ENCODE measurements at places on chromosomes 12 and 14.

- DNase-seq, result no peak
Measured at GRCh38 chr12:49689237-49689636, 18.0 kb downstream of the FMNL3 start.

DNA sequence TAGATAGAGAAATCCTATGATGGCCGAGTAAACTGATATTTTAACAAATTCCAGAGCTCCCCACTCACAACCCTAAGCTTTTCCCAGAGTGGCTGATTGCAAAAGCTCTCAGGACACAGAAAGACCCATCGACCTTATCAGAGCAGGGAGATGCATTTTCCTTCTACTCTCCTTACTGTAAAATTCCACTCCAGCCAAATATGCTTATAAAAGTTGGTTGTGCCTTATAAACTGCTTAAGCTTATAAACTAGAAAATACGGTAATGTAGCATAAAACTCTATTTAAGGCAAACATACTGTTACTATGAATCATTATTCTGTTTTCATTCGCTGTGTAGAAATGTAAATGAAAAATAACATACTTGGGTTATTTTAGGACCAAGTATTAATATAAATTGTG is 41.6 kb upstream of the TRHDE start:
- DNase-seq, result no peak

- no peak for DNase-seq
Measured at GRCh38 chr14:24513009-24513408, 4.9 kb upstream of the CMA1 start.

GRCh38 chr12:76337583-76337982 is 10.6 kb downstream of the BBS10 start:
- no peak for DNase-seq

GRCh38 chr12:13093848-13094220 is 9.6 kb downstream of the GSG1 start:
- no peak for DNase-seq

DNA sequence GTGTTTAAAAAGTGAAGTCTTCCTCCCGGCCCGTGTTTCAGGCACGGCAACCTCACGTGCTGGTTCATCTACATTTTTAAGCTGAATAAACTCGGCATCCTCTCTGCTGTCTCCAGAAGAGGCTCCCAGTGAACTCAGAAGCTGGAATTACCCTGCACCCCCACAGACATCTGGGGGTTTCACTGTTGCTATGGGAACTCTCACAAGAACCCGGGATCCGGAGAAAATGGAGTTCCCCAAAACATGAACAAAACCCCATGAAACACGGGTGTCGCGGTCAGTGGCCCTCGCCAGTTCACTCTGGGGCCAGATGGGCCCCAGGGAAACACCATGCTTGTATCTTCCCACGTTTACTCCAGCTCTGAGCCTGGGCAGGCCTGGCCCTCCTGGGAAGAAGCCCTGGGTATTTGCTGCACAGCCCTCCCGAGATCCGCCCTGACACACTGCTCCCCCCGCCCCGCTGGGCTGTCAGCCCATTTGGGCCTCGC is 143.7 kb downstream of the PIWIL1 start:
- no peak for DNase-seq

- DNase-seq, result no peak
Measured at GRCh38 chr12:54521293-54522060, 23.9 kb downstream of the NCKAP1L start.

GRCh38 chr14:90676912-90677311 is 139.3 kb downstream of the TTC7B start:
- no peak for DNase-seq

DNA sequence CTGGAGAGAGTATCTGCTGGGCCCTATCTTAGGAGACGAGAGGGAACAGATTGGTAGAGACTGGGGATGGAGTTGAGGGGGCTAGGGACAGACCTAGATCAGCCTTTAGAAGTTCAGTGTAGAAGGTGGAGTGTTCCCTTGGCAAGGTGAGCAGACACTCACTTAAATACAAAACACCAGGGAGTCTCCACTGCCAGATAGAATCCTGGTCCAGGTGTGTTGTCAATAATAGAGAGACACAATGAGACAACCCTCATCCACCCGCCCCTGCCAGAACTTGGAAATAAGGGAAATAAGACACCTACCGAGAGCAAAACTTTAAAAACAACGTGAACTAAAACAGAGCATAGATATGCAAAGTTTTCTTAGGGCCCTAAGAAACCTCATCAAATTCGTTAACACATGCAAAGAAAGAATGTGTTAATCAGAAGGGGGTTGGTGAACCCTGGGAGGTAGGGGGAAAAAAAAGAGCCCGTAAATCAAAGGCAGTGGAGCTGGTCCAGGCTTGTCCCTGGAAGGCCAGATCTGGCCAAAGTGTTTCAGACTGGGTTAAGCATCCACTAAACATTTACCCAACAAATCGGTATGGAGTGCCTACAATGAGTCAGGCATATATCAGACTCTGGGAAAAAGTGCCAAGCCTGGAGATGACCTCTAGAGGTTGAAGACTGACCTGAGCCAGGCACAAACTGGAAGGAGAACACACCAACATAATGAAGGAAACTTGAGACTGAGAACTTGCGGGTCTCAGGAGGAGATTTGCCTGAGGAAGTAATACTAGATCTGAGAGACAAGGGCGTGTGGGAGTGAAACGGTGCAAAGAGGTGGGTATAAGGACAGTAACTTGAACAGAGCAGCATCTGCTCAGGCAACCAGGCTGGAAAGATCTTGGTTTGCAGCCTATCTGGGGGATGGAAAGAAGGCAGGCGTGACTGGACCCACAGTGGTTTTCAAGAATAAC is 37.0 kb upstream of the OTX2 start:
- DNase-seq, result no peak

- no peak for DNase-seq
Measured at GRCh38 chr12:127282786-127283565, 984.0 kb upstream of the TMEM132C start.

GRCh38 chr14:47439953-47440352 is 235.5 kb downstream of the MDGA2 start:
- no peak for DNase-seq

- DNase-seq, result no peak
Measured at GRCh38 chr12:104833756-104834155, 124.3 kb downstream of the SLC41A2 start.

DNA sequence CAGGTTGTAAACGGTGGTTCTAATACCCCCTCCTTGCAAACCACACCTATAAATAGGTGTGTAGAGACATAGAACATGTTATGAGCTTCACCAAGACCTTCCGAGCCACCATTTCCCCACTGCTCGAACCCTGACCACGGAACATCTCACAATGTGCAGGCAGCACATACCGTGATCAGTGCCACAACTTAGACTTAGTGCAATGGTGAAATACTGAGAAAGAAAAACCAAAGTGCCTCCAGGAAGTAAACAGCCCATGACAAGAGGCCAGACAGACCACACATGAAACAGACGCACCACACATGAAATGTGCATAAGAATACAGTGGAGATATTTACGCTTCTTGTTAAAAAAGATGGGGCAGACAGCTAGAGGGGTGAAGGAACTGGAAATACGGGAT is 166.9 kb upstream of the CCND2 start:
- DNase-seq, result no peak

DNA sequence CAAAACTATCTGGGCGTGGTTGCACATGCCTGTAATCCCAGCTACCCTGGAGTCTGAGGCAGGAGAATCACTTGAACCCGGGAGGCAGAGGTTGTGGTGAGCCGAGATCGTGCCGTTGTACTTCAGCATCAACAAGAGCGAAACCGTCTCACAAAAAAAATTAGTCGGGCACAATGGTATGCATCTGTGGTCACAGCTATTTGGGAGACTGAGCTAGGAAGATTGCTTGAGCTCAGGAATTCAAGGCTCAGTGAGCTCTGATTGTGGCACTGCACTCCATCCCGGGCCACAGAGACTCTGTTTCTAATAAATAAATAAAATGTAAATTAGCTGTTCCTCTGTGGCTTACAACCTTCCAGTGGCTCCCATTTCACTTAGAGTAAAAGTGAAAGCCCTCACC is 28.0 kb downstream of the RCOR1 start:
- DNase-seq, result no peak

GRCh38 chr12:49901026-49901425 is 2.7 kb downstream of the FAIM2 start:
- no peak for DNase-seq

DNA sequence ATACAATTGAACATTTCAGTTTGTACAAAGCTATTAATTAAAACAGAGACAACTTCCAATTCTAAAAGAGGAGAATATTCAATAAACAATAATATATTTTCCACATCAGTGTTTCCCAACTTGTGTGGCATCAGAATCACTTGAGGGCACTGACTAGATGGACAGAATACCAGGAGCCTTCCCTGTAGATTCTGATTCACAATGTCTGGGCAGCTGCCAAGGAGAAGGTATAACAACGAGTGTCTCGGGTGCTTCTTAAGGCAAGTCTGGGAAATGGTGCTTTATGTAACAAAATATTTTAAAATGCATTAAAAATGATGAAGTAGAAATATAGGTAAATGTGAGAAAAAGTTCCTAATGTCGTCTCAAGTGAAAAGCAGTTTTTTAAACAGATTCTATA is 26.2 kb downstream of the GALC start:
- DNase-seq, result no peak

- DNase-seq, result no peak
Measured at GRCh38 chr12:31228811-31229792, 96.8 kb downstream of the SINHCAF start.

DNA sequence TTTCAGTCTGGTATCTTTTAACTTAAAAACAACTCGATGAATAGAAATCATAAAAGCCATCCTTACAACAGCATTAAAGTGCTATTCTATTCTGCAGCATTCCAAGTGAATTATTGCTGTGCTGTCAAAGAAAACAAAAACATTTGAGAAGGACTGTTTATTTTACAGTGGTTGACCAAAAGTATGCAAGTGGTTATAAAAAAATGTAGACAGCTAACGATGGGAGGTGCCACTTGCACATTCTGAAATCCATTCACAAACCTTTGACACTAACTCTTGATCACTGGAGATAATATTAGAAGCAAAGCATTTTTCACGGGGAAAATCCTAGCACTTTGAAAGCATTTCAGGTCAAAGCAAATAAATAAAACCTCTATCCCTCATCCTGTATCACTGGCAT is 55.6 kb downstream of the HMGA2 start:
- DNase-seq, result no peak

- no peak for DNase-seq
Measured at GRCh38 chr12:62372825-62373224, 93.8 kb upstream of the MON2 start.

DNA sequence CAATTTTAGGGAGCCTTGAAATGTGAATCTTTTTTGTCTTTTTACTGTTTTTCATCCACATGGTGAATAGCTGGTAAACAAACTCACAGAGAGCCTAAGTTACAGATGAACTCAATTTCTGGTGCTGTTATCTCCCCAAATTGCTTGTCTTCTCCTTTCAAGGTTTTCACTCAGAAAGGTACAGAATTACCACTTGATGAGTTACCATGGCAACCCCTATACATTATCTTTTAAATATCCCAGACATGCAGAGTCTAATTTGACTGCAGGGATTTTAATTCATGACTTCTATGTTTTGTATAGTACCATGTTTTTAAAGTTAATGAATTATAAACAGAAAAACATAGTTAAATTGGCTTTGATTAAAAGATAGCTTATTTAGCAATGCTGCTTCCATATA is 203.7 kb downstream of the PELI2 start:
- no peak for DNase-seq

Measured in activated naive CD4-positive, alpha-beta T cell treated with anti-CD3 and anti-CD28 coated beads, Interleukin-2, amount 50 U/mL, for 16 hours (primary cell).